NCI-H1048 (cell line): ENCODE measurements at places on chromosomes 16 and 17.

DNA sequence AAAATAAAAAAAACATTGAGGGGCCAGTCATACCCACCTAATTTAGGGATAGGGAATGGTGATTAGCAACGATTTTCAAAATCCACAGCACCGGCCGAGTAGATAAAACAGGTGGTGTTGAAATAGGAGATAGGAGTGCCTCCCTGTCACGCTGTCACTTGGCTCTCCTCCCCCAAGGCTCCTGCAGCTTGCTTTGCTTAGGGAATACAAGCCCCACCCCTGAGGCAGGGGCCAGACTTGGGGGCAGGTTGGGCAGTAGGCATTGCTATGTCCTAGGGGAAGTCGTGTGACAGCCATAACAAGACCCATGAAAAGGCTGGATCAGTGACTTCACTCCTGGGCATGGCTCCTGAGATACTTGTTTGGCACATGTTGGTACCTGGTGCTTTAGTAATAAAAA is 25.8 kb downstream of the POLR2A start:
- DNase-seq: no peak

- DNase-seq: no peak
Observed at GRCh38 chr17:8360260-8360659, 16.2 kb downstream of the KRABD2 start.

- DNase-seq: no peak
Observed at GRCh38 chr16:72722552-72722951, 325.4 kb downstream of the ZFHX3 start.

- no peak for DNase-seq
Observed at GRCh38 chr17:67266496-67266895, 21.5 kb upstream of the HELZ start.

GRCh38 chr16:31487071-31487719 is 4.3 kb downstream of the SLC5A2 start:
- DNase-seq: no peak

- DNase-seq: no peak
Observed at GRCh38 chr17:50952013-50952412, 85.9 kb upstream of the TOB1 start.

DNA sequence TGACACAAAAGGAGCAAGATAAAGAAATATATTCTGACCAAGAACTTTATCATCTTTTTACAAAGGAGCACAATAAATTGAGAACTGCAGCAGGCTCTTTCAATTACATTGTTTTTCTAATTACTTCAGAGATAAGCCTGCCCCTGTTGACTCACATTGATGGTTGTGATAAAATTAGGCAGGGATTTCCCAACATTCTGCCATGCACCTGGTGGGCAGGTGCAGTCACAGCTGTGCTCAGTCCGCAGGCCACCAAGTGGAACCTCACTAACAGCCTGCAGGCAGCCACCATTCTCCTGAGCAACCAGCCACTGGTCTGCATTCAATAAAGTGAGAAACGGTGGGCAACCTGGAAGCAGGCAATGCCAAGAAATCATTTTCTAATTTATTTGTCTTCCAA is 5.1 kb downstream of the FANCA start:
- DNase-seq: no peak

DNA sequence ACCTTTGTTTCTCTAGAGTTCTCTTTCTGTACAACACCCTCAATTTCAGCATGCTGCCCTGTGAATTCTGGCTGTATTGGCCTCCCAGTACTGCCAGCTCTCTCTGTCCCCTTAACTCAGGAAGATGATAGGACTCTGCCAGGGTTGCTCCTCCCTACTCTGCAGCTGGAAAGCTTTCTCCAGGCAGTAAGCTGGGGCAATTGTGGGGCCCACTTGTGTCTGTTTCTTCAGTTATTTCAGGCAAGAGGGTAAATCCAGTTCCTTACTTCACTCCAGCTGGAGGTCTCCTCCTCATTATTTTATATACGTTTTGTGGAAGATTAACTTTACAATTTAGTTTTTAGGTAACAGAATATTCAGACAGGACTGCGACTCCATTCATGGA is 9.9 kb downstream of the C17orf100 start:
- no peak for DNase-seq

GRCh38 chr17:51667706-51668083 is 407.3 kb downstream of the UTP18 start:
- DNase-seq: no peak

DNA sequence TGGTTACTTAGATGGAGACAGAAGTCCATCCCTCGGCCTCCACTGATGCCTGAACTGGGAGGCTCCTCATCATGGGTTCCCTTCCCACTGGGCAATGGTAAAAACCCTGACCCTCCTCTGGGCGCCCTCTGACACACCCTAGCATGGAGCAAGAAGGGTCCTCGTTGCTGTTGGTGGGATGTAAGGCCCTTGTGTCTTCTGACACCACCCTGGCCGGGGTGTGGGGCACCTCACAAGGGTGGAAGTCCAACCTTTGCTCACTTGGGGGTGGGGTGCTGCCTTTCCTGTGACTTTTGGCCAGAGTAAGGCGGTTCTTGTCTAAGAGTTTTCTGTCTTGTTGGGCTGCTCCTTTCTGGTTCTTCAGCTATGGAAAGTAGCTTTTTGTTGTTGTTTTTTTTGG is 28.7 kb downstream of the MPRIP start:
- DNase-seq: no peak

GRCh38 chr16:80614908-80615671 is 74.3 kb downstream of the DYNLRB2 start:
- DNase-seq: no peak

GRCh38 chr17:28485049-28485448 is 11.6 kb downstream of the SLC13A2 start:
- DNase-seq: no peak

- no peak for DNase-seq
Observed at GRCh38 chr17:5226940-5227878, 7.5 kb downstream of the SCIMP start.

- no peak for DNase-seq
Observed at GRCh38 chr17:28839221-28839620, 3.4 kb downstream of the FAM222B start.

- DNase-seq: no peak
Observed at GRCh38 chr17:76735006-76735405, 2.1 kb downstream of the SRSF2 start.

DNA sequence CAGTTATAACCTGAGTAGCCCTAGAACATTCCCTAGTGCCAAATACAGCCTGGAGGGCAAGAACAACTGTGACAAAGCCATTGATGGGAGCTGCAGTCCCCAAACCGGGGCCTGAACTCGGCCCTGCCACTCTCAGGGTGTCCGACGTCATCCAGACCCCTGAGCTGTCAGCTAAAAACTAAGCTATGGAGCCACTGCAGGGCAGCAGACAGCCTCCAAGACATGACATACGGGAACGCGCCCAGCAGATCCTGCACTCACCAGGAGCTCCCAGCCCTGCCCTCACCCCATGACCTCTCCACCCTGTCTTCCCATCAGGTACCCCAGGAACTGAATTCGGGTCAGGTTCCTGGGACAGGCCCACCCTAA is 28.4 kb downstream of the KDM8 start:
- no peak for DNase-seq

- DNase-seq: no peak
Observed at GRCh38 chr17:6097005-6097279, 26.8 kb downstream of the WSCD1 start.

- DNase-seq: no peak
Observed at GRCh38 chr17:57572062-57572461, 173.0 kb downstream of the CCDC182 start.

DNA sequence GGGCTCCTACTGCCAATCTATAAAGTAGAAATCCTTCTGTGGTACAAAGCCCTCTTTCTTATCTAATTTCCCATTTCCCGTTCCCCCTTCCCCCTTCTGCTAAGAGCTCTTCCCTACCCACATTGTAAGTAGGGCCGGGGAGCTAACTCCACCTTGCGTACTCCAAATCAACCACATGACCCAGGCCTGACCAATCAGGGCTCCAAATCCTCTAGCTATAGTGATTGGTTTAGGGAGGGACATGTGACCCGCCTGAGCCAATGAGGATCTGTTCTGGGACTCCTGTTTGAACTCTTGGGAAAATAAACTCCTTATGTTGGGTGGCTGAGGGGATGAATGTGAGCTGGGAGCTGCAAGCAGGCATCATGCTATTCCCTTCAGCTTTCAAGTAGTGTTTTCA is 40.9 kb upstream of the MEOX1 start:
- no peak for DNase-seq

DNA sequence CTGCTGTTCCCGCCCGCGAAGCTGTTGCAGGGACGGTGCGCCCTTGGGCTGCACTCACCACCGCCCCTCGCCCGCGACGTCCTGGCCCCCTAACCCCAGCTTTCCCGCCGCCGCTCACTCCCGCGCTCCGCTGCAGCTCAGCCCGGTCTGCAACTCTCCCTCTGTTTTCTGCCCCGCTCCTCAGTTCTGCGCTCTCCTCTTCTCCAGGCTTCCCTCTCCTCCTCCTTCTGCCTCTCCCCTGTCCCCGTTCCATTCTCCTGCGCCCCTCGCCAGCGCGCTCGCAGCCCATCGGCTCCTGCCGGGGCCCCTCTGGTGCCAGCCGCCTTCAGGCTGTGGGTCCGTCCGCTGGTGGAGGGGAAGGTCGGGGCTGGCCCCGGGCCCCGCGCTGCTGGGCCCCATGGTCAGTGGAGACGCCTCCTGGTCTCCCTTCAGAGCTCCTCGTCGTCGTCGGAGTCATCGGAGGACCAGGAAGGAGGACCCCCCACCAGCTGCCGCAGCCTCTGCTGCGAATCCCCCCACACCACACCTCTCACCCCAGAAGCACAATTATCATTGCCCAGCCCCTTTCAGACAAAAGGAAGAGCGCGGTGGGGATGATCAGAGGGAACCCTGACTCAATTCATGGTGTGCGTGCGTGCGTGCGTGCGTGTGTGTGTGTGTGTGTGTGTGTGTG is 223.2 kb upstream of the FOXF1 start:
- no peak for DNase-seq

DNA sequence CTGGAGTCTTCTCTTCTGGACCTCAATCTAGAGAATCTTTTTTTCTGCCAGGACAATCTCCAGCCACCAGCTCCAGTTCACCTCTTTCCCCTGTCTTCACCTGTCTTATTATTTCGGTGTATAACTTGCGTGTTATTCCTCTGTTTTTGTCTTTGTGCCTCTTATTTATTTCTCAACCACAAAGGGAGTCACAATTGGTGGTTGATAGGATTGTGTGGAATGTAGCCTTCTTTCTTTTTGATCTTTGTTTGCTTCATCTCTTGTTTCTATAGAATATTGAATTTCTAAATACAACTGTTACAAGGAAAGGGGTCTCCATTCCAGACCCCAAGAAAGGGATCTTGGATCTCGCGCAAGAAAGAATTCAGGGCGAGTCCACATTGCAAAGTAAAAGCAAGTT is 35.9 kb upstream of the HAS3 start:
- no peak for DNase-seq

DNA sequence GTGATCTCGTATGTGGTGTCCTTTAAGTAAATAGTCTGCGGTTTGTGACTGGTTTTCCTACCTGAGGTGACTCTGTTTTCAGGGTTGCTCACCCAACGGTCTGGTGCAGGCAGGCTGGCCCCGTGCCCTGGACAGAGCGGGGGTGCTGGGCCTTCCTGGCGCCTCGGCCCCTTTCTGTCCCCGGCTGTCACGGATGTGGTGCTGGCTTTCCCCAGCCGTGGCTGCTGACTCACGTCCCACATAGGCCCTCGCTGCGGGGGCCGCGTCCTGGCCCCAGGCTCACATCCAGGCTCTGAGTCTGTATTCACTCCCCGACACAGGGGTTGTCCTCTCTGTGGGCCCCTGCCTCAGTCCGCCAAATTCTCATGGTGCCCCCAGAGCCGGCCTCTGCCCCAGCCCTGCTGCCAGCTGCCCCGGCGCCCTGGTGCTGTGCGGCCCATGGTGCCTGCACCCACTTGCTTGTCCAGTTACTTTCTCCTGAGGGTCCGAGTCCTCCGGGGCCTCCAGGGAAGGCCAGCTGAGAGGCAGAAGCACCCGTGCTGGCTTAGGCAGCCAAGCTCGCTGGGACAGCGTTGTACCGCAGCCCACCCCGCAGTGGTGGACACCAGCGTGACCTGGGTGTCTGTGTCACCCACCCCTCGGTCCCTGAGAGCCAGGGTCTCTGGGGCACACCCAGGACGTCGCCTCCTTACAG is 5.9 kb downstream of the CHMP6 start:
- no peak for DNase-seq

GRCh38 chr17:72416905-72417304 is 296.1 kb downstream of the SOX9 start:
- no peak for DNase-seq

DNA sequence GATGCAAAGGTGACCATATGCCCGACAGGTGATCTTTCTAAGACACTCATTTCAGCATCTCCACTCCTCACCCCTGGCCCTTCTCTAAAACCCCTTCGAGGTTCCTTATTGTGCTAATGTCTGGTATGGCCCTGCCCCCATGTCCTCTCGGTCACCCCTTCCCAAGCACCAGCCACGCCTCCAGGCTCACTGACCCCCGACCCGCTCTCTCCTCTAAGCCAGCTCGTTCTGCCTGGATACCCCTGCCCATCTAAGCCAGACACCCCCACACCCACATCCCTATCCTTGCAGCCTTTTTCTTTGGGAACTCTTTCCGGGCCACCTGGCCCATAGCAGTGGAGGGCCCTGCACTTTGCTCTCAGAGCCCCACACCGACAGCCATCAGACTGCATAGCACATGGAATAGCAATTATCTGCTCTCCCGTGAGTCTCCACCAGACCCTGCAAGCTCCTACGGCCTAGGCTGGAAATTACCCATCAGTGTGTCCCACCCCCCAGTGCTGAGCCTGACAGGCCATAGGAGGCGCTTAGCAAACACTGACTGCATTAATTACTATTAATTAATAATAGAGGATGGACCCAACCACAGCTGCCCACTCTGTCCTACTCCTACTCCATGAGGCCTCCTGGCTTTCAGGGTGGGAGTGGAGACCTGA is 176.7 kb downstream of the TMEM132E start:
- DNase-seq: no peak

DNA sequence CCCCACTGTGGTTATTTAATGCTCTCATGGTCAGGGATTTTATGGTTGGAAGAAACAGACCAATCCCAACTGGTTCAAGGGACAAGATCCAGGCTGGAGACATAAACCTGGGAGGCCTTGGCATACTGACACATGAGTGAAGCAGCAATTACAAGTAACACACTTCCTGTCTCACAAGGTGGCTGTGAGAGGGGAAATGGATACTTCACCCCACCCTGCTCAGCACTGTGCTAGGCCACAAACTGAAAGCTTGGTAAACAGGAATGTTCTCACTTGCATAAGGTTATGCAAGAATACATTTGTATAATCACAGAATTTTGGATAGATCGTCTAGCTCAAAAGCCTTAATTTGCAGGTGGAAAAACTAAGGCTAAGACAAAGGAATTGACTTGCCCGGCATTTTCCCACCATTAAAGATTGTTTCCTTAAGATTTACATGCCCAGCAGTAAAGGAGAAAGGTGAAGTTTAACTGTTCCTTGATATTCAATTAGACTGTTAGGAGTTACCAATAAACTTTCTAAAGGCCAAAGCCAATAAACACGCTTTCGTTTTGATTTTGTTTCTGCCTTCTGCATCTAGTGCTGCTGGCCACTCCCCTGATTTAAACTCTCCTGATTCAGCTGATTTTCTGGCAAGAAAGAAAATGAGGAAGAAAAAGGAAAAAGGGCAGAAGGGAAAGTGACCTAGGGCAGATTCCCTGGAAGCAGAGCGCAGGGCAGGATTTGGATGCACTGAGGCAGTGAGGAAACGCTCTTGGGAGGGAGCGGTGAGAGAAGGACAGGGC is 215.6 kb upstream of the CDH5 start:
- no peak for DNase-seq
